T-cell (primary cell): ENCODE measurements at places on chromosomes 5 and 9.

DNA sequence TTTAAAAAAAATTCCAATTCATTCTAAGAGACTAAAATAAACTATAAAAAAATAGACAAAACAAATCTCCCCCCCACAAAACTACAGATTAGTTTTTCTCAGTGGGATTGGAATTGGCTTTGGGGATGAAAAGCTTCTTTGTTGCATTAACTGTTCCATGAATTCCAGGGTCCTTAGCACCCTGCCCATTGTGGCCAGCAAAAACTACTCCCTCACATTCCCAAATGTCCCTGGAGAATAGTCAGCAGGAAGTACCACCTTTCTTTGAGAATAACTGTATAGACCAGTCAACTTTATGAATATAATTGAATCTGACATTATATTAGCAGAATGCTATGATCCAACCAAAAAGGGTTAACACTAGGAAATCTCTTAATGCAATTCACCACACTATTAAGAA lies 147.9 kb downstream of the LPAR1 start:
- DNase-seq, result no peak

- DNase-seq, result no peak
Measured at GRCh38 chr5:124957063-124957462, 210.6 kb upstream of the ZNF608 start.

DNA sequence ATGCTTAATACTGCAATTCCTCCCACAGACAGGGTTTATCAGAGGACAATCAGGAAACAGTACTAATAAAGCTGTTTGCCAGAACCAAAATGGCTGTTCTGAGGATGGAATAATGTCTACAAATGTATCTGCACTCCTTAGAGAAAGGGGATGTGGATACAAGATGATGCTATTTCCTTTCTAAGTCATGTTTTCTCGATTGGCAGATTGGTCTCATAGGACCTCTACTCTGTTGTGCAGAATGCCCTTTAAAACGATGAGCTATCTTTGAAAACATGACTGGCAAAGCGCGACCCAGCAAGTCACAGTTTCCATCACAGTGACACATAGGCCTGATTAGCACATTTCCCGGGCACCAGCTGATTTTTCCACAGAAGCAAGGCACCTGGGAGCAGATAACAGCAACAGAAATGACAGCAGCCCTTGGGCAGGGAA lies 54.0 kb downstream of the AOPEP start:
- DNase-seq, result no peak

DNA sequence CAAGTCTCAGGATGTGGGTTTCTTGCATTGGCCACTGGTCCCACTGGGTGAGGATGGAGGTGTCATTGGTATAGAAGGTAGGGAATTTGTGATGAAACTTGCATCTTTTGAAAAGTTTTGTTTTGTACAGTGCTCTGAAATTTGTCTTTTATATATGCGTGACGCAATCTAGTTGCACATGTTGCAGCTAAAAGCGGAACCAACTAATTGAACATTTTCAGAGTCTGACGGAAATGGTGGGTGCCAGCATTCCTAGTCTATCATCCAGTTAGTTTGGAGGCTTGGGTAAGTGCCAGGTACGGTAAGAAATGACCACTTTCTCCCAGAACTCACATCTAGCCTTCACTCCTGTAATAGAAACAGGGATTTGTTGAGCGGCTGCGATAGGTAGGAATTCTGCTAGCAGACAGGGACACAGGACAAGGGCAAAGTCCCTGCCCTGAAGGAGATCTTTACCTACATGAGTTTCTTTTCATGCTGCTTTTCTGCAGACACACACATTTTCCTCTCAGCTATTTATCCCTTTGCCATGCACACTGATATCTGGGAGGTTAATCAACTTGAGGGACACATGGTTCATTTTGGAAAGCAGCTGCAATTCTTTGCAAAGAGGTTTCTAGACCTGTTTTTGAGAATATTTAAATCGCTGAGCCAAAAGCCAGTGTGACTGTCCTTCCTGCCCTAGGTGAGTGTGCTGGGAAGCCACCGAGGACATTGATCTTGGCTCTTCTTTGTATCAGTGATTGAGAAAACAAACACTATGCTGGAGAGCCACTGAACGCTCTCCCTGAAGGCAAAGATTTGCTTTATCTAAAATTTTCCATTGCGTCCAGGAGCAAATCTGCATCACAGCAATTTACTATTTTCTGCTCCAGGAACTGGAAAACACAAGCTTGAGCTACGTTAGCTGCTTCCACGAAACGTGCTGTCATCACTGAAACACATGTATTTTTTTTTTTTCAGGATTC lies 89.7 kb downstream of the DAP start:
- DNase-seq, result no peak

- DNase-seq, result no peak
Measured at GRCh38 chr9:130144703-130145102, 27.5 kb upstream of the NCS1 start.

DNA sequence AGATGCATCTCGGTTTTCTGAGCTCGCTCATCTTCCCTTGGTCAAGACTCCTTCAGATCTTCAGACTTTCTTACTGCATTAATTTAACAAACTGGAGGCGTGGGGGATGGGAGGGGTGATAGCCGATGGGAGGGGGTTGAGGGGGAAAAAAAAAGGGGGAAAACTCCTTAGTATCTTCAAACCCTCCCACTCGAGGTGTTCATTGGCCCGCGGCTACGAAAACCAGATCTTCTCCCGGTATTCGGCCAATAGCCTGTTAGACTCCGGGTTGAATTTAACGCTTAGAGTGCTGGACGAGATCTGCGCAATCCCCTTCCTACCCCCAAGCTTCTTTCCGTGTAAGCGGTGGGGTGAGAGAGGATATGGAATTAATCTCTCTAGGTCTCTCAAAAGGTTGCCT lies 689 bp upstream of the GLRA1 start:
- DNase-seq, result no peak

GRCh38 chr9:89969156-89969675 lies 364.4 kb downstream of the GADD45G start:
- no peak for DNase-seq

- no peak for DNase-seq
Measured at GRCh38 chr9:135648494-135649410, 9.4 kb upstream of the GLT6D1 start.

DNA sequence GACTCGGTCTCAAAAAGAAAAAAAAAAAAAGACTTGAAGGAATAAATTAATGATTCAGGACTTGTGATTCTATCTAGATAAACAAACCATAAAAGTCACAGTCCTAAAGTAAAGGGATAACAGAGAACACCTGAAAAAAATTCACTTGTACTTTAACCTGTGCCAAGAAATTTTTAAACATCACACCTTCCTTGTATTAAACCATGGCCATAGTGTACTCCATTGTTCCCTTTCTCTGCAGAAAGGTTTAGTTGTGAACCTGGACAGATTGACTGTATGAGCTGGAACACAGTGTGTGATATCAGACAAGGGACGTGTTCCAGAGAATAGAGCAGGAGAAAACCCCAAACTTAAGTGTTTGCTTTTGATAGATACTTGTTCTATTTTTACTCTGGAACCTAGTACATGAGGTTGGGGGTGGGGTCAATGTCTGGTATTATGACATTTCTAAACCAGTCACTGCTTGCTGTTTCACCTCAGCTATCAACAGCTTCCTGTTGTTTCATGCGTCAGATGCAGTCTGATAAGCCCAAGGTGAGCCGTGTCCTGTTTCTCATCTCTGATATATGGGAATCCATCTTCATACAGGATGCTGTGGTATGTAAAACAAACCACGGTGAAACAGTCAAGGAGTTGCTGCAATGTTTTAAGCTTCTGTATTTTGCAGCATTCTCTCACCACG lies 62.5 kb upstream of the ITGA1 start:
- DNase-seq, result peak; percentile 87

- DNase-seq, result no peak
Measured at GRCh38 chr5:37855438-37855837, 15.6 kb upstream of the GDNF start.

DNA sequence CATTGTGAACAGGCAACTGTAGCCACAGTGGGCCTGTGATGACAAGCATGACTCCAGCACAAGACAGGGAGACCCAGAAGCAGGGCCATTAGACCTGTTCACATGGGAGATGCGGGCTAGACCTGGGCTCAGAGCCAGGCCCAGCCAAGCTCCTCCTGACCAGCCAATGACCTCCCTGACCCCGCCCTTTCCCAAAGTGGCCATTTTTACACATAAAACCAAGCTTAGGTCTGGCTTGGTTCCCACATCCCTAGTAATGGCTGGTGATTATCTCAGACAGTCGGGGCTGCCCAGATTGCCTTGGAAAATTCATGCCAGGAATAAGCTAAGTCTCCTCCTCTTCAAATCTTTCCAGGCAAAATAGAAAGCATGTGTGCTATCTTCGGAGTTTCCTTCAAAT lies 94.1 kb downstream of the FRMD3 start:
- no peak for DNase-seq

- DNase-seq, result no peak
Measured at GRCh38 chr5:96175090-96175489, 213.4 kb upstream of the ELL2 start.

- DNase-seq, result no peak
Measured at GRCh38 chr9:113600023-113600823, 136.7 kb downstream of the RGS3 start.

- DNase-seq, result no peak
Measured at GRCh38 chr9:132937463-132937901, 6.9 kb downstream of the TSC1 start.

DNA sequence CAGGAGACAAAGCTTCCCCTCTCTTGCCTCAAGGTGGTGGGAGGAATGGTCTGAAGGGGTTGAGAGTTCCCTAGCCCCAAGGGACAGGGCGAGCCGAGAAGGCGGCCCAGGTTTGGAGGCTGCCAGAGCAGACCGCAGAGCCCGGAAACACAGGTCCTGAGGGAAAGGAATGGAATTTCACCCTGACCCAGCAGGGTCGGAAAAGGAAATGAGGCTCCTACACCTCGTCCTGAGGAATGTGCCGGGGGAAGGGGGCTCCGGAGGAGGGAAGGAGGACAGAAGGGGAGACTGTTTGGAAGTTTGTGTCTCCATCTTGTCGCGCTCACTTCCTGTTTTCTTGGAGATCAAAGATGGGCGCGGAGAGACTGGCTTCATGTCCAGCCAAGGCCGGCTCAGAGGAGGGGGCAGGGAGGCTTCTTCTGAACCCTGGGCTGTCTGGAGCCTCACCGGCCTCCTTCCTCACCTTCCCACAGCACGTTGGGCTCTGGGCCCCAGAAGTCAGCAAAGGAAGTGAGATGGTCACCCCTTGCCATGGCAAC lies 9.6 kb downstream of the ENG start:
- DNase-seq, result no peak

DNA sequence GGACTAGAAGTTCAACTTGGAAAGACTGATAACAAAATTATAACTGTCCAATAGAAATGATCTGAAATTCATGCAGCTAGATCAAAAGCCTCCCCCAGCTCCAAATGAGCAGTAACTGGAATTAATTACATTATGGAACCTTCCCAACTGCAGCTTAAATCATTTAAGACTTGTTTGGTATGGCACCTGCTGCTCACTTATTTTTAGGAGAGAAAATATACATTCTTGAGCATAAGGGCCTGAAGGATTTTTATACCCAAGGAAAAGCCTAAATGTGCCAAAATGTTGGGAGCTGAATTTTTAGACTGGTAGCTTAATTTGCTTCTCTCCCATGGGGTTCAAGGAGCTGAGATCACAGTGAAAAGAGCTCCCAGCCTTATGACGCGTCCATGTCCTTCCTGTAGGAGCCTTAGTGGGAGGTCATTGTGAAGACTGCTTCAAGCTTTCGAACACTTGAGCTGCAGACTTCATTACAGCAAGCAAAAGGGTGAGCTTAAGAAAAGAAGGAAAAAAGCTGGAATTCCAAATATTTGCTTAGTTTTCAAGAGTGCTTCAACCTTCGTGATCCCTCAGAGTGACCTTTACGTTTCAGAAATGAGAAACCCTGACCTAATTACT lies 276.0 kb downstream of the DMAC1 start:
- no peak for DNase-seq
